ENCODE measurements at places on chromosomes 7 and 10.

GRCh38 chr10:113854013-113854760 is at the start of the genes DCLRE1A and NHLRC2:
DCLRE1A (minus strand) TSS chr10:113854082; CDS start chr10:113853182, 900 bp downstream.
NHLRC2 (plus strand) TSS chr10:113854661; CDS start chr10:113854873, 212 bp downstream.
- DNase-seq: peak; percentile 47

GRCh38 chr7:151877911-151878835 is 1.3 kb upstream of the PRKAG2 start:
- no peak for DNase-seq

- DNase-seq: no peak
Observed at GRCh38 chr10:94859086-94859485, 79.4 kb upstream of the CYP2C9 start.

DNA sequence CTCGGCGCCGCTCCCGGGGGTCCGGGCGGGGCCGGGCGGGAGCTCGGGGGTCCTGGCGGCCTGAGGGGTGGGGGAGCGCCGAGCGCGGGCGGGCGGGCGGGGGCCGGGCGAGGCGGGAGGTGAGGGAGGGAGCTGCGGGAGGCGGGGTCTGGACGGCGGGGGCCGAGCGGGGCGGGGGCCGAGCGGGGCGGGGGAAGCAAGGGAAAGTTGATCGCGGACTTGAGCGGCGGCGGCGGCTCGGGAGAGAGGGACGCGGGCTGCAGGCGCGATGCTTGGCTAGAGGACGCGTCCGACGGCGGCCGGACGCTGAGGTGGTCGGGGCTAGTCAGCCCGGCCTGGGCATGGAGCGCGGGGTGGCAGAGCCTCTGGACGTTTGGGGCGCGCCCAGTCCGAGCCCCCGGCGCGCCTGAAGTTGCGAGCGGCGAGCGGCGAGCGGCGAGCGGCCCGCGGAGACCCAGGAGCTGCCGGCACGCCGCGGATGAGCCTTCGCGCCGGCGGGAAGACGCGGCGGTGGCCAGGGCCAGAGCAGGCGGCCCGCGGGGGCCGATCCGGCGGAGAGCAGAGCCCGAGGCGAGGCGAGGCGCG is at the start of gene CDH23:
Gene CDH23, plus strand, starts transcription at position 210 of the 585 bp plus-strand sequence. CDS start 42,912 bp downstream, outside the sequence.
- no peak for DNase-seq

DNA sequence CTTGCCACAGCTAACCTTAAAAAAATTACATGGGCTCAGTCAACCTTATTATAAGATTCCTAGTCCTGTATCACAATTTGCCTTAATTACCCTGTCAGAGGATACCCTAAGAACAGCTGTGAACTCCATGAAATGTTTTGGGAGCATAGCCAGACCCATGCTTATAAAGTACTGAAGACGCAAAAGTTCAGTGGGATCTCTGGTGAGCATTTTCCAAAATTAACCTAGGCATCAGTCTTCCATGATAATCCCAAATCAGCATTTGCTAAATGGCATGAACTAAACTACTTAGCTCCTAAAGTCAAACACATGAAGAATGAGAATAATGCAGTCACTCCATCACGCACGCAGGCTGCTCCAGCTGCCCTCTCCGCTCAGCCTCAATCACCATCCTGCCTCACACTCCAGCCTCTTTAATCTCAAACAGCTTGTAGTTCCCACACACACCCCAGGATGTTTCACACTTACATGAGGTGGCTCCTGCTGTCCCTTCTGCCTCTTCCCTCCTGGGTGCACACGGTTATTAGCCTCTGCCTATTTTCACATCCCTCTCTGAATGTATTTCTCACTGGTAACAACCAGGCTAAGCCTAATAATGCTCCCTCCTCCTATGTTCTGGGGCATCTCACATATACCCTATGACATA is 15.3 kb downstream of the IGF2BP3 start:
- DNase-seq: no peak

DNA sequence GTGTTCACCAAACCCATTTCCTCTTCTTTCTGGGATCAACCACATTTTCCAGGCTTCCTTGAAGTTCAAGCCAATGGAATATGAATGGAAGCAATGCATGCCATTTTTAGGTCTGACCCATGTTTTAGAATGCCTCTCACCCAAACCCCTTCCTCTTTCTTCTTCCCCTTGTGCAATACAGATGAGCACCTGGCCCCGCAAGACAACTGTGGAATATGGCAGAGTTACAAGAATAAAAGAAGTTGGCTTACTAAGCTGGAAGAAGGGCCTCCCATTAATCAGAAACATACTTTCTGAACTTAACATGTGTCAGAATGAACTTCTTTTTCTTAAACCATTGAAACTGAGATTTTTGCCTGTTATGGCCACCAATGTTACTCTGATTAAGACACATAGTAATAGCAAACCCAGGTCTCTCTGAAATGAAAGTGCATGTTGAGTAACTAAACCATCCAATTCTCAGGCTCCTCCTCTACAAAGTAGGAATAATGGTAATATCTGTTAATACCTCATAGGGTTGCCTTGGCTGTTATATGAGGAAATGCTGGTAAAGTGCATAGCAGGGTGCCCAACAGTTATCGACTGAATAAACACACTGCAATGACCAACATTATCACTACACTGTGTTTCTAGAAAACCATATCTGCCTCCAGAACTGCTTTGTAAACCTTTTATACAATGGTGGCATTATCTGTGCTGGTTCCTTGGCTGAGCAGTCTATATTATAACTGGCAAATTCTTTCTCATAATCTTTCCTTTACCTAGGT is 382.2 kb upstream of the NRP1 start:
- no peak for DNase-seq

GRCh38 chr10:59337201-59337652 is 25.1 kb downstream of the FAM13C start:
- DNase-seq: no peak

DNA sequence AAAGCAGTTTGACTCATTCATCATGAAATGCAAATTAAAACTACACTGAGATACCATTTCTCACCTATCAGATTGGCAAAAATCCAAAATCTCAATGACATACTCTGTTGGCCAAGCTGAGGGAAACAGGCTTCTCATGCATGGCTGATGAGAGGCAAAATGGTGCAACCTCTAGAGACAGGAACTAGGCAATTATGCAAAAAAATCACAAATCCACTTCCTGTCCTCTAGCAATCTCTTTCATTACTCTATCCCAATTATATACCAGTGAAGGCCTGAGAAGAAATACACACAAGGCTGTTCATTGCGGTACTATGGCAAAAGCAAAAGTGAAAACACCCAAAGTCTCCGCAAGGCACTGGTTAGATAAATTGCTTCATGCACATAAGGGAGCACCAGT is 25.9 kb upstream of the PTPRN2 start:
- DNase-seq: no peak

- DNase-seq: no peak
Observed at GRCh38 chr10:69895759-69896158, 94.1 kb downstream of the COL13A1 start.

DNA sequence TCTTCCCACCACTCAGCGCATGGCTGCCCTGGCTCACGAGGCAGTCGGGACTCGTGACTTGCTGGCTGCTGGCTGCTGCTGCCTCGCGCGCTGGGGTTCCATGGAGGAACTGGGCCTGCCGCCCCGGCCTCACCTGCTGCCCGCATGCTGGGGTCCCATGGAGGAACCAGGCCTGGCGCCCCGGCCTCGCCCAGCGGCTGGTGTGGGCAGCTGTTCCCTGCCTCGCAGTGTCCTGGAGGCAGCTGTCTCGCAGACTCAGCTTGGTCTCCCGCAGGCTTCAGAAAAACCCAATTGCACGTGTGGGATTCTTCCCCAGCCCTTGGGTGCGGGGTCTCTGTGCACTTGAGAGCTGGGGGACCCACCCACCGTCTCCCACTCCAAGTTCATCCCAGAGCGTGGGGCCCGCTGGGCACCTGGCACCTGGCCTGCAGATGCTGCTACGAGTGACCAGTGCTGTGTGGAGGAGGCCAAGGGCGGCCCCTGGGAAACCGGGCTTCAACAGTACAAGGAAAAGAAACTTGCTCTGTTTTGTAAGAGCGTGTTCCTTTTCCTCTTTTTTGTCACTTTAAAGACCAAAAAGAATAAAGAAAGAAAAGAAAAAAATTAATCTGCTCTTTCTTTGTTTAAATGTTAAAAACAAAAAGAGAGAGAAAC is 20.4 kb downstream of the PWWP2B start:
- DNase-seq: no peak

DNA sequence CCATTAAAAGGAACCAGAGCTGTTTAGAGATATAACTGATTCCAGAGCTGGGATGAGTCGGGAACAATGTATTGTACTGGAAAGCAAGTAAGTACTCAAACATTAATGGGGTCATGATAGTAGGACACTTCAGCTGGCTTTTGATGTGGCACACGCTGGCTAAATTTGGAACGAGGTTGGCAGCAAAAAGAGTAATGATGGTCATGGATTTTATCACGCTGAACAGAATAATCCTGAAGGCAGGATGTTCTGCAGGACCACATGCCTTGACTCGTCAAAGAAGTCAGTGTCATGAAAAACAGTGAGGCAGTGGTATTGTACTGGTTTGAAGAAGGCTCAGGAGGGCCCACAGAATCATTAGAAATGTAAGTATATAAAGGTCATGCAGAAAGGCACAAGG is 220.3 kb downstream of the SNX13 start:
- DNase-seq: no peak

DNA sequence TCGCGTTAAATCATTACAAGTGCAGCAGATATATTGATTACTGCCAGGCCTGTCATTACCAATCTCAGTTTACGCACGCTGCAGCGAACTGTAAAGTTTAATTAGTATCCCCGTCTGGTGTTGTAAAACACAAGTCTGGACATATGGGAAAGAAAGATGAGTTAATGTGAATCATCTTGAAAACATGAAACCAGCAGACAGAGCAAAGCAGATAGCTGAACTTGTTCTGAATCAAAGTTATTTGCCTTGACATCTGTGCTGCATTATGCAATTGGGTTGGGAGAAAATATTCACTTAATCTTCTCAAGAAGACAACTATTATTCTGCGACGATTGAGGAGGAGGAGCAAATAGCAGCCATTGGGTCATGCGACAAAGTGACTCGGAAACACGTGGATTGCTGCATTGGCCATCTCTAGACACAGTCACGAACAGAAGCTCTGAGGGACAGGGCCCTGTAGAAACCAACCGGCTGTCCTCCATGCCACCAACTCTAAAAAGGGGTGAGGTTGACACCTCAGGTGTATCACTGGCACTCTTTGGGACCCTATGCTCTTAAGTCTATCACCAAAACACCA is 156.3 kb upstream of the C7orf33 start:
- DNase-seq: no peak

- no peak for DNase-seq
Observed at GRCh38 chr7:155278921-155279320, 18.8 kb upstream of the INSIG1 start.

All from activated CD8-positive, alpha-beta memory T cell treated with anti-CD3 and anti-CD28 coated beads for 1 hour (primary cell).